ENCODE measurements at places on chromosomes 16 and 17. TPM values are rescaled to one million over a fixed set of nuclear protein-coding genes. Genes with fewer than 3 reads are reported as not detected.

Gene CCDC57
- 40.8 TPM for total RNA-seq

Gene MT1M
- total RNA-seq = 27.9 TPM

Gene MPP3
- total RNA-seq = 17.4 TPM

Gene SCNN1B
- total RNA-seq = 30.5 TPM

Gene MIEF2
- total RNA-seq = 25.7 TPM

Gene MYH11
- 19.5 TPM for total RNA-seq

Gene TEKT1
- not detected for total RNA-seq

DNA sequence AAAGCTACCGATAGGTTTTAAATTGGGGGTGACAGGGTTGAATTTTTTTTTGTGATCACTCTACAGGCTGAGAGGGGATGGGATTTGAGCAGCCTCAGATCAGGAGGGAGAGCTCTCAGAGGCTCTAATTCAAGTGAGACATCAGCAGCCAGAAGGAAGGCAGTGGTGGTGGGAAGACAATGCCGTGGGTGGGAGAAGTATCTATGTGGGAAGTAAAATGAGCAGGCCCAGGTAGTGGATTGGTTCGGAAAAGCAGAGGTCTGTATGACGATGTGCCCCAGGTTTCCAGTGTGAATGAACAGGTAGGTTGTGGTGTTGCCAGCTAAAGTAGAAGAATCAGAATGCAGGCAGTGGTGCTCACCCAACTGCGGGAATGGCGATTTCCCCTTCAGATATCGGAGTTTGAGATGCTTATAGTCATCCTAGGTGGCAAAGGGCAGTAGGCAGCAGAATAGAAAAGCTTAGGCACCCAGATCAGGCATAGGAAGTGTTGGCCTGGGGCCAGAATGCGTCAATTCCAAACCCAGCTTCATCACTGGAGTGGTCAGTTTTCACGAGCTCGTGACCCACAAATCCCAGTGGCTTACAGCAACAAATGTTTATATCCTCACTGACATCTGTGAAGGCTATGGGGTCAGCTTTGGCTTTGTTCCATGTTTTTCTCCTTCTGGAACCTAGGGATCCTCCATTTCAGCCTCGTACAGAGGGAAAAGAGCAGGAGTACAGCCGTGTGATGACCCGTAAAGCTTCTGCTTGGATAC is 24.0 kb downstream of the MEOX1 start:
- DNase-seq = no peak

- DNase-seq = no peak
These were observed 108.0 kb downstream of the SKAP1 start for GRCh38 chr17:48322060-48322459.

- DNase-seq = no peak
These were observed 118.3 kb downstream of the BANP start for GRCh38 chr16:88069397-88070168.

GRCh38 chr16:54080524-54081008 is 206.0 kb downstream of the IRX3 start:
- peak; percentile 32 for DNase-seq

DNA sequence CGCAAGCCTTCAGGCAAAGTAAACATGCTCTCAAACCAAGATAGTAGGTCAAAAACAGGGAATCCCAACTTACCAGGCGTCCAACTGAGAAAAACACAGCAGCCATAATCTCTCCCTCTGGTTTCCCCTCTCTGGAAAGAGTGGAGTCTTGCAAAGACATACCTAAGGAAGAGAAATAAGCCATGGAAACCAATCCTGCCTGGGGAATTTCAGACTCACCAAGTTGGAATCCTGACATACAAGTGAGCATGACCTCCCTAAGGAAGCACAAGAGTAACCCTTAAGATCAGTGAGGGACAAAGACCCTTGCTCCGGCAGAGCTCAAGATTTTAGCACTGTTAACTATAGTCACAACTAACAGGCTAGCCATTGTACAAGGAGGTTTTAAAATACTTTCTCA is 4.1 kb downstream of the ZNF624 start:
- DNase-seq = no peak

- no peak for DNase-seq
These were observed 9.2 kb downstream of the HS3ST3B1 start for GRCh38 chr17:14310101-14310500.

GRCh38 chr17:76171706-76172105 is 30.7 kb upstream of the FOXJ1 start:
- DNase-seq = no peak

- peak; percentile 56 for DNase-seq
These were observed 81.1 kb downstream of the FTO start for GRCh38 chr16:53785044-53785443.

DNA sequence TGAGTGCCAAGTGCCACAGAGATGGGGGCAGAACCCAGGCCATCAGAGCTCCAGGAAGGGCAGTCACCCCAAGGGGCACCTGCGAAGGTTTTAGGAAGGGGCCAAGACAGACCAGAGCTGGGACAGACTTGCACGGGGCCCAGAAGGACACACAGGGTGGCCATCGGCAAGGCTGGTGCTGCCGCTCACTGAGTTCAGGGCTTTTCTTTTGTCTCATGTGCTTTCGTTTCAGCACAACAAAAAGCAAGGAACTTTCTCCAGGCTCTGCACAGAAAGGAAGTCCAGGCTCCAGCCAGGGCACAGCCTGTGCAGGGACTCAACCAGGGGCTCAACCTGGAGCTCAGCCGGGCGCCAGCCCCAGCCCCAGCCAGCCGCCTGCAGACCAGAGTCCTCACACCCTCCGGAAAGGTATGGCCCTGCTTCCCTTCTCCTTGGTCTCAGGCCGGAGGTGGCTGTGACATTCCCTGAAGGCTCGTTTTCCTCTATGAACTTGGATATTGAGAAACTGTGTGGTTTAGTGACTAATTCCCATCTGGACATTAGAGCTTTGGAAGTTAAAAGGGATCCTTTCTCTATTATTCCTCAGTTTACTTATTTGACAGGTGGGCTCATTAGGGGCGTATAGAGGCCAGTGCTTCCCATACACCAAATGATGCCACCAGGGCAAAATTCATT is 37.9 kb downstream of the ELAC2 start:
- DNase-seq = no peak

DNA sequence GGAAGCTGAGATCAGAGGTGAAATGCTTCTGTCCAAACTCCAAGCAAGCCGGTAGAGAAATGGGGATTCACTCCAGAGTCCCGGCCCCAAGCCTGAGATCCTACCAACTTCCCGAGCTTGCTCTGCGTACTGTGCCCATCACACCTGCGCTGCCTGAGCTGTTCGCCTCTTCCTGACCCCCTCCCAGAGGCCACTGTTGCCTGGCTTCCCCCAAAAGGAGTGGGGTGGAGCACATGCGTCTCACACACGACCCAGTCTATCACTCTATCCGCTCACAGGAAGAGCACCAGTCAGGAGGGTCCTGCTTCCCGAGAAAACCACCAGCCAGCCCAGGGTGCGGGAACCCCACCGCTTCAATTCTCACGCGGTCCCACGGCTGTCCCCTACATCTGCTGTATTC is 13.5 kb upstream of the C16orf95 start:
- DNase-seq = no peak

DNA sequence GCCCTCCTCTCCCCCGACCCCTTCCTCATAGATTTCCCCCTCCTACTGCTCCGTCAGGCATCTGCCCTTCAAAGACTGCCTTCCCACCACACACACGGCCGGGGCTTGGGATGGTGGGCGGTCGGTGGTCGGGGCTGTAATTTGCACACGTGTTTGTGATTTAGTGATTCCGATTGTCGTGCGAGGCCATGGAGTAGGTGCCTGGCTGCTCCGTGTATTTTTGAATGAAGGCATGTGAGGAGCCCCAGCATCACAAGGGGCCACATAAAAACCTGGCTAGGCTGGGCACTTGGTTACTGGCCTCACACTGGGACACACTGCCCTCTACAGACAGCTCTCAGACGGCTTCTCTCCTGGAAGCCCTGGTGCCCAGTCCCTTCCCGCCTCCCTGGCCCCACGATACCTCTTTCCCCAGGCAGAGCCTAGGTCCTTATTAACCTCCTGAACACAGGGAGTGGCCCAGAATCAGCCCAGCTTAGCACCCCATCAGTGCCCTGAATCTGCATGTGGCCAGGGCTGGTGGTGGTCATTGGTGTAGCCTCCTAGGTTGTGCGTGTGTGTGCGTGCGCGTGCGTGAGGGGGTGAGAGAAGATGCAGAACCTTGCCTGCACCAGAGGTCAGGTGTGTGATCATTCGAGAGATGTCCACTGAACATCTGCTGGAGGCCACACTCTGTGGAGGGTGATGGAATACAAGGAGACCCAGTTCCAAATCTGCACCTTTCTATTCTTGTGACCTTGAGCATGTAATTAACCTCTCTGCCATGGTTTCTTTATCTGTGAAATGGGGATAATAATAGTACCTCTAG is 1.3 kb upstream of the SOCS1 start:
- peak; percentile 82 for DNase-seq

- no peak for DNase-seq
These were observed 17.5 kb downstream of the OTOP3 start for GRCh38 chr17:74953134-74953687.
